ENCODE measurements at places on chromosomes 7 and 10.

DNA sequence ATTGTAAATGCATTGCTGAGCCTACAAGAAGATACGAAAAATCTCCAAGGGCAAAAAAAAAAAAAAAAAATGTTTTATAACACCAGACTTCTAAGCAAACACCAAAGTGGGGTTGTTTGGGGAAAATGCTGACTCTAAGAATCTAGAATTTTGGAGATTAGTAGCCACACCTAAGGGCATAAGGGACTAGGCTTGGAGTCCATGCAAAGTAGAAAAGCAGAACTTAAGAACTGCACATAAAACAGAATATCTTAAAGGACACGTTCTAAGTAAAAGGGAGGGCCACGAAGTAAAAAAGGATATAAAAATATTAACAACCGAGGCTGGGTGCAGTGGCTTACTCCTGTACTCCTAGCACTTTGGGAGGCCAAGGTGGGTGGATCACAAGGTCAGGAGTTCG lies 269.8 kb upstream of the AUTS2 start:
- no peak for DNase-seq

GRCh38 chr7:16815001-16815400 lies 10.2 kb upstream of the AGR2 start:
- DNase-seq = no peak

DNA sequence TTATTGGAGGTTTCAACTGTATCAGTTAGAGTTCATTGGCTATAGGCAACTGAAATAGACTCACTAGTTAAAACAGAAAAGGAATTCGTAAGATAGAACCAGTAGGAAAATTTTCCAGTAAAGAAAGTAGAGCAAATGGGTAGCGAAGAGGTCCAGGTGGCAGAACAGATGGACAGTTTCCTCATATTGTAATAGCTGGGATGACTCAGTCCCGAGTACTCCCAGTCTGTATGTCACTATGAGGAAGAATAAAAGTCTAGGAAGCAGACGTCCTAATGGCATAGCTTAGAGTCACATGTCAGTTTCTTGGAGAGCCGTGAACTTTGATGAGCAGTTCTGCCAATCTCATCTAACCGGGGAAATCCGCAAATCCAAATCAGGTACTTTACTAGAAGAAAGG lies 95.3 kb downstream of the RNF32 start:
- DNase-seq = no peak

DNA sequence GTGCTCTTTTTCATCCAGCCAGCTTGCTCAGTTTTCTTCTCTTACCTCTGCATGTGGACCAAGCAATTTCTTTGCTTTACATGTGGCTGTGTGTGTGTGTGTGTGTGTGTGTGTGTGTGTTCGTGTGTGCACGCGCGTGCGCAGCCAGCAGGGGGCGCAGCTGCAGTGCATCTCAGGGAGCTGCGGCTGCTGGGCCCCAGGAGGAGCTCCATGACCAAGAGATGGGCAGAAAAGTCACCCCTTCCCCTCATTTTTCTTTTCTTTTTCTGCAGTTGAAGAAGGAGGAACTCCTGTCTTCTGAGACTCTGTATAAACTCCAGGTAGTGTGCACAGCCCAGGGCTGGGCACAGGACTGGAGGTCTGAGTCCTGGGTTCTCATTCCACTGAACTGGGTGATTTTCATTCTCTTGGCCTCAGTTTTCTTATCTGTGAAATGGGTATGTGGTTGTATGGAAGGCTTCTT lies 41.8 kb downstream of the BLNK start:
- peak; percentile 81 for DNase-seq

DNA sequence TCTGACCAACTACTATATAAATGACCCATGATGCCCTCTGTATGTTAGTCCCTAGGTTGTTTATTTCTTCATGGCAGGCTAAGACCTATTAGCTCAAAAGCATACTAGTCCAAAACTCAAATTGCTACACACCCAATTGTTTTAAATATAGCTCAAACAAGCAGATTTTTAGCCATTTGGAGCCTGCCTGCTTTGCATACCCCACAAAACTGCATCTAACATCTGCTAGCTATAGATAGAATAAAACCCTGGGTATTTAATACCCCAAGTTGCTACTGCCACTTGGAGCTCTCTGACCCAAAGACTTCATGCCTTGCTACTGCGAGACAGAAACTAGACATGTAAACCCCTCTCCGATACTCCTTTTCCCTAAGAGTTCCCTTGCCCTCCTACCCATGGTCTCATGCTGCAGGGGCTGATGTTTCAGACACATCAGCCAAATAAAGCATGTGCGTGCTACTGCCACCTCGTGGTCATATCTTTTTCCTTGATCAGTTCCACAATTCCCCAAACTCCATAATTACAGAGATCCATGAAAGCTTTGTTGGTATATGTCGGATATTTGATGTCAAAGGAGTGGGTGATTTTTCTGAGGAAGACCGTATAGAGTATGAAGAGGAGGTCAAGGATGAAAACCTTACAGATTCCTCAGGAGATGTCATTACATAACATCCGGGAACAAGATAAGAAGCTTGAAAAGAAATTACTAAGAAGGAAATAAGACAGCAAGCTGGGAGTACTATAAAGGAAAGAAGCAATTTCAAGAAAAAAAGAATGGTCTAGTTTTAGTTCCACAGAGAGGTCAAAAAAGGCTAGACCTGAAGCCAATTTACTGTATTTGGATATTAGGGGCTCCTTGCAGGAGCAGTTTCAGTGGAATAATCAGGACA lies 386.6 kb downstream of the SH2D4B start:
- DNase-seq = no peak

- DNase-seq = no peak
These were observed 297.2 kb downstream of the C7orf25 start for GRCh38 chr7:42614636-42615035.

- no peak for DNase-seq
These were observed 858.7 kb downstream of the CCSER2 start for GRCh38 chr10:85187047-85187446.

DNA sequence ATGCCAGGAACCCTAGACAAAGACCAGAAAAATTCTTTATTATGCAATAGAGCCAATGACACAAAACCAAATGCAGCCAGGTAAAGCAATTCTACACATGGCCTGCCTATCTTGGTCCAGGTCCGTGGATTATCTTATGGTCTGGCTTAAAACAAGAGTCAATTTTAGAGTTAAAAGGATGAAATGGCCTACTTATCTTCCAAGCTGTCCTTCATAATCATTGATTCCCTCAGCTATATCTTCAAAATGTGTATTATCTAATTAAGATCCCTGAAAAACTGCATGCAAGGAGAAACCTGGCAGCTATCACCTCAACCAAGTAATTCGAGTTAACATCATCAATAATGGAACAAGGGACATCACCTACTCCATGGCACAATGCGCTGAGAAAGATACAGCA lies 479.4 kb upstream of the NRP1 start:
- no peak for DNase-seq

DNA sequence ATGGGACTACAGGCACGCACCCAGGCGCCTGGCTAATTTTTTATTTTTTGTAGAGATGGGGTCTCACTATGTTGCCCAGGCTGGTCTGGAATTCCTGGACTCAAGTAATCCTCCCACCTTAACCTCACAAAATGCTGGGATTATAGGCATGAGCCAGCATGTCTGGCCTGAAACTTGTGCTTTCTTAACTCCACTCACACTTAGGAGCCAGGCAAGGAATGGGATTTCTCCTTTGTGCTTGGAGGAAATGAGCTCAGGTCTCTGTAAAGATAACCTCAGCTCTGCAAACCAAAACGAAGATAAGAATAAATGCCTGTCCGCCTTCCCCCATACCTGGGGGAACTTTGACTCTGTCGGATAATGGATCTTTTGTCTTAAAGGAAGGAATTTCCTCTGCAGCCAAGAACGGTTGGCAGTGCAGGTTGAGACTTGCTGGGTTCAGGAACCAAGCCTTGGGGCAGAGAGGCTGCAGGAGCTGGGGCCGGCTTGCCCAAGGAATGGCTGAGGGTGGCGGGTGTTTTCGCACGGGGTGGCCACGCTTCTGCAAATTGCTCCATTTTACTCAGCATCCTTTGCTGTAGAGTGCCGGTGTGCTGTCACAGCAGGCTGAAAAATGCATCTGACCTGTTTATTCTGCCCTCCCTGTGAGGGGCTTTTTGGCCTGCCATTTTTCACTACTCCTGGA lies 174.2 kb downstream of the KIAA1217 start:
- no peak for DNase-seq

DNA sequence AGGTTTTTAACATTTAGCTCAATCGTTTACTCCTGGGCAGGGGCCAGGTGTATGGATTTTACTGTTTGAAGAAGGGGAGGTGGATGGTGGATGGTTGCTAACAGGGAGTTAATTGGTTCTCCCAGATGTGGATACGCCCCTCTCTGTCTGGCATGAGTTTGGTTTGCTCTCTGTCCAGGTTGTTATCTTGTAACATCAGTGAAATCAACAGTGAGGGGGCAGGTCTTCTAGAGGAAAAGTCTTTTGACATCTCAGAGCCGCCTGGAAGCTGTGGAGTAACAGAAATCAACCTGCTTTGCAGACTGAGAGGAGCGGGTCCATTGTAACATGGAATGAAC lies 243.4 kb downstream of the MGMT start:
- no peak for DNase-seq

- no peak for DNase-seq
These were observed 80.3 kb upstream of the UCN3 start for GRCh38 chr10:5284311-5285057.

DNA sequence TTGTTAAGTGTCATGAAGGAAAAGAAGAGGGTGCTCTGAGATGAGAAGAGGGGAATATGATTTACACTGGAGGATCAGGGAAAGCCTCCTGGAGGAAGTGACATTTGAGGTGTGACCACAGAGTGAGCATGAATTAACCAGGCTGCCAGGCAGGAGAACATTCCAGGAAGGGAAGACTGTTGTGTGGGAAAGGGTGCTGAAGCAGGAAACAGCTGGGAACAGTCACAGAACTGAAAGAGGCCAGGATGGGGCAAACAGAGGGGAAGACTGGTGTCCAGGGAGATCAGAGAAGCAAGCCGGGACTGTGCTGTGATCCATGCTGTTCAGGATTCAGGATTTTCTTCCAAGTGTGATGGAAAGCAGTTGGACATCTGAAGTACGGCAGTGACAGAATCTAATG lies 14.9 kb downstream of the HIPK2 start:
- DNase-seq = no peak

All from sigmoid colon (tissue), 7 donors.